ENCODE measurements at places on chromosomes 2 and 18.

DNA sequence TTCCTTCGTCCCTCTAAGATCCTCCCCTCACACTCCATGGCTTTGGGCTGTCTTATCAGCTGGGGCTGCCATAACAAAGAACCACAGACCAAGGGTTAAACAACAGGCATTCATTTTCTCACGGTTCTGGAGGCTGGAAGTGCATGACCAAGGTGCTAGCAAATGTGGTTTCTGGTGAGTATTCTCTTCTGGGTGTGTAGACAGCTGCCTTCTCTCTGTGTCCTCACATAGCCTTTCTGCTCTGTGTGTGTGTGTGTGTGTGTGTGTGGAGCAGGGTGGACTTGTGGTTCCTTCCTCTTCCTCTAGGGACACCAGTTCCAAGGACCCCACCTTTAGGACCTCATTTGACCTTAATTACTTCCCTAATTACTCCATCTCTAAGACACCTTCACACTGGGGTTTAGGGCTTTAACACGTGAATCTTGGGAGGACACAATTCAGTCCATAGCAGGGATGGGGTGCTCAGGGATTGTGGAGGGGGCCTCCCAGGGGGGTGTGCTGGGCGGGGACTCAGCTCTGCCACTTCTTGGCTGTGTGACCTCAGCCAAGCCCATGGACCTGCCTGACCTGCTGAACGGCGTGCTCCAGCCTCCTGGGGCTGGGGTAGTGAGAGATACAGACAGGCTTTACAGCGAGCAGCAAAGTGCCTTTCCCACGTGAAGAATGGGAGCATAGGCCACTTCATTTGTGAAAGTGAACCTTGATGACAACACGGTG lies 38.0 kb downstream of the ACKR3 start:
- DNase-seq: no peak

DNA sequence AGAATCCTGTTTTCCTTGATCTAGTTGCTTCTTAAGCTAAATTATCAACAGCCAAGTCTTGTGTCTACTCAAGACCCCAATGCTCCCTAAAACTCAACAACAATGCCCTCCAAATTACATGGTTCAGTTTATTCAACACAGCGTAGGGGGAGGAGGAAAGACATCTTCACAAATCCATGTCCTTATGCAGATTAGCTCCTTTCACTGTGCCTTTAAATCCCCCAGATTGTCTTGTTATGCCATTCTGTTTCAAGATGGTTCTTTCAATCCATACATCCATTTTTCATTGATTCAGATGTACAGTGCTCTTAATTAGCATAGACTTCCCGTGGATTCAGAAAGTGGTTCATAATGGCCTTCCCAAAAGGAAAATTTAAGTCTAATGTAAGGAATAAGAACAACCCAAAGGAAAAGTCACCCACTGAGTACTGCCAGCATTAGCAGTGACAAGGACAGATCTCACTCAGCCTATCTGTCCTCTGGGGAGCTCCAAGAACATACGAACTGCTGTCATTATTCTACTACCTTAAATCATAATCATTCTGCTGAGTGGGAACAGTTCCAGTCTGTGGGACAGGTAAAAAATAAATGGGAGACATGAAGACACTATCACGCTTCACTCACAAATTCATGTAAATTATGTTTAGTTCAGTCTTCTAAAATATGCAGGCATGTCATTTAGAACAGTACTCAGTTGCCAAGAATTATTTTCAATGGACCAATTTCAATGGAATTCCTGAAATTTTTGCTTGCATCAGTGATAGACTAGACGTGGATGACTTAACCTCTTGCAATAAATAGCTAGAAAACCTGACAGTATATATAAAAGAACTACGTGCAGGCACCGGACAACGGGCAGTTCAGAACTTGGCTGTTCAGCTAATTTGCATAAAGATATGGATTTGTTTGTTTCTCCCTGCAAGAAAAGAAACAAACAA lies 58.9 kb upstream of the RNU4ATAC start:
- DNase-seq: no peak

GRCh38 chr2:20415511-20415918 lies 31.4 kb upstream of the RHOB start:
- no peak for DNase-seq

GRCh38 chr2:202605174-202605573 lies 29.6 kb upstream of the FAM117B start:
- DNase-seq: no peak

- no peak for DNase-seq
Observed at GRCh38 chr18:50428531-50429206, 53.8 kb downstream of the SKA1 start.

All from muscle of arm (tissue), 14 donors.